OCI-LY7 (cell line): ENCODE measurements at places on chromosomes 4 and X.

- DNase-seq, result peak; percentile 38
Observed at GRCh38 chr4:102610007-102610406, 108.8 kb downstream of the NFKB1 start.

DNA sequence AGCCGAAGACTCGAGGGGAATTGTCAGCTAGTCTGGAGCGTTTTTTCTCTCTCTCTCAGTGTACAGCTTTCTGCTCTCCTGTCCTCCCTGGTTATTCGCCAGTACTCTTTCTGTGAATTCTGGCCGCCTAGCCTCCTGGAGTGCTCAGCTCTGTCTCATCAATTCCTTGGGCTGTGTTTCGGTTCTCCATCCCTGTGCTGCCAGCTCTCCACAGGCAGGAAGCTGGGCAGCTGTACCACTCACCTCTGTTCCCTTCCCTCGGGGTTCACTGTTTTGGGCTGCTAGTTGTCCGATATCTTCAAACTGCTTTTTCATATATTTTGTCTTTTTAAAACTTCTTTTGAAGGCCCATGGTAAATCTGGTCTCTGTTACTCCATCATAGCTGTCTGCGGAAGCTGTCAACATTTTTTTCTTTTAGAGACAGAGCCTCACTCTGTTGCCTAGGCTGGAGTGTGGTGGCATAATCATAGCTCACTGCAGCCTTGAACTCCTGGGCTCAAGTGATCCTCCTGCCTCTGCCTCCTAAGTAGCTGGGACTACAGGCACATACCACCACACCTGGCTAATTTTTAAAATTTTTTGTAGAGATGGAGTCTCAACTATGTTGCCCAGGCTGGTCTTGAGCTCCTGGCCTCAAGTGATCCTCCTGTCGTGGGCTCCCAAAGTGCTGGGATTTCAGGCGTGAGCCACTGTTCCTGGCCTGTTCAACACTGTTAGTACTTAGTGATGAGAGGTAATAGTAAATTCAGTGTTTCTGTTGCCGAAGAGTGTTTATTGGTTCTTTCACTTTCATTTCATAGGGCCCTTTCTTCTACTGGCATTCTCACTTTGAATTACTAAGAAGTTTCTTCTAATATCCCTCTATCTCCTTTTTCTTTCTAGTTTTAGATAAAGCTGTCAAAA is 18.6 kb downstream of the ZCCHC4 start:
- DNase-seq, result no peak

- DNase-seq, result no peak
Observed at GRCh38 chr4:101067383-101067782, 279.9 kb downstream of the PPP3CA start.

- no peak for DNase-seq
Observed at GRCh38 chr4:5982156-5982973, 35.9 kb downstream of the C4orf50 start.

GRCh38 chr4:6404611-6405396 is 67.6 kb downstream of the PPP2R2C start:
- DNase-seq, result no peak

GRCh38 chr4:124749421-124749820 is 36.9 kb upstream of the ANKRD50 start:
- no peak for DNase-seq

GRCh38 chr4:109495514-109495913 is 61.9 kb downstream of the SEC24B start:
- DNase-seq, result no peak

DNA sequence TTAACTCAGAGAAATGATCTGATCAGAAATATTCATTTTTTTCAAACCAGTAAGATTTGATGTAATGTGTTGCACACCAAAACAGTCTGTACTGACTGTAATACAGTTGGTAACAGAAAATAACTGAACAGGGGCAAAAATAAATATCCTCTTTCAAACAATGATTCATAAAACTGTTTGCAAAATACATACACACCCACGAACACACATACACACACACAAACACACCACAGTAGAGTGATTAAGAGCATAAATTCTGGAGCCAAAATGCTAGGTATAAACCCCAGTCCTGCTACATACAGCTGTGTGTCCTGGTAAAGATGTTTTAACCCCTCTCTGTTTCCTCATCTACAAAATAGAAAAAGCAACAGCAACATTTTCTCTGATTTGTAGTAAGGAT is 376.6 kb downstream of the PDGFC start:
- no peak for DNase-seq

- DNase-seq, result no peak
Observed at GRCh38 chr4:68372588-68372987, 22.7 kb upstream of the YTHDC1 start.

DNA sequence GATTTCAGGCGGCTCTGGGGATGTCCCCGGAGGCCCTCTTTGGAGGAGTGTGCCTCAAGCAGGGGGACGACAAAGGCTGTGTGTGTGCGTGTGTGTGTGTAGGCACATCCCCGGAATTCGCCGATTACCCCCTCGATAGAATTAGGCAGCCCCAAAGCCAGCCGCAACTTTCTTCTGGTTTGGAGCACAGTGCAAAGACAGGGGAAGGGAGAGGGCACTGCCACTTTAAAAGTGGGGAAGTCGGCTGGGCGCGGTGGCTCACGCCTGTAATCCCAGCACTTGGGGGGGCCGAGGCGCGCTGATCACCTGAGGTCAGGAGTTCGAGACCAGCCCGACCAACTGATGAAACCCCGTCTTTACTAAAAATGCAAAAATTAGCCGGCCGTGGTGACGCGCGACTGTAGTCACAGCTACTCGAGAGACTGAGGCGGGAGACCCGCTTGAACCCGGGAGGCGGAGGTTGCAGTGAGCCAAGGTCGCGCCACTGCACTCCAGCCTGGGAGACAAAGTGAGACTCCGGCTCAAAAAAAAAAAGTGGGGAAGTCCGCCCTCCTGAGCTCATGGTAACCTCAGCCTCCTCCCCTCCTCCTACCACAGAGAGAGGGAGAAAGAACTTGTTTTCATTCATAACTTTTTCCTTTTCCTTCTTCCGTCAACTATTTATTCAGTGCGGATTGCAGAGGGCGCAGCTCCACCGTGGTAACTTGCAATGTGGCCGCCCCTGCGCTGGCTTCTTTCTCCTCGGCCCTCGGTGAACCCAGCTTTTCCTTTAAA is 2.4 kb downstream of the SPRY1 start:
- peak; percentile 58 for DNase-seq

DNA sequence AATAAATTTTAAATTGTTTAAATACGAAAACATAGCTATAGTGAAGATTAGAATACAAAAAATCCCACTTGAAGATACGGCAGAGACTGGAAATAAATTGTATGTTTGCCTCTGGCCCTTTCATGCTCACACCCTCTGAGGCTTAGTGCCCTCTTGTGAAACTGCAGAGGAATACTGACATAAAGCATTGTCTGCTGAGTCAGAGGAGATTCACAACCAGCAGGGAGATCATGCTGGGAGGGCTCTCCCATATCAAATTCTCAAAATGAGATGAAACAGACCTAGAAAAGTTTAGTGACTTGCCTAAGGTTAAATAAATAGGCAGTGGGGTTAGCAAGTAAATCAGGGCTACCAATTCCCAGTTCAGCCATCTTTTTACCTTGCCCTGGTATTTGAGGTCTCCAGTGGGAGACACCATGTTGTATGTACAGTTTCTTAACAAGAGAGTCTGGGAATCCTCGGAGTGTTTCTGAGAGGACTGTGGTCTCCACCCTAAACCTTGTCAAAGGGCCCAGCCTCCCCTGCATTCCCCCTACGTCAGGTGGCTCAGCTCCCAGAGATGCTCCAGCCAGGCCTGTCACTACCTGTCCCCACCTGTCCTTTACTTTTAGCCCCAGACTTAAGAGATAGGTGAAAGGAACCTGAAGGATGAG is 581.4 kb upstream of the DIPK2B start:
- no peak for DNase-seq

- DNase-seq, result no peak
Observed at GRCh38 chrX:24485976-24486680, 21.0 kb downstream of the PDK3 start.

DNA sequence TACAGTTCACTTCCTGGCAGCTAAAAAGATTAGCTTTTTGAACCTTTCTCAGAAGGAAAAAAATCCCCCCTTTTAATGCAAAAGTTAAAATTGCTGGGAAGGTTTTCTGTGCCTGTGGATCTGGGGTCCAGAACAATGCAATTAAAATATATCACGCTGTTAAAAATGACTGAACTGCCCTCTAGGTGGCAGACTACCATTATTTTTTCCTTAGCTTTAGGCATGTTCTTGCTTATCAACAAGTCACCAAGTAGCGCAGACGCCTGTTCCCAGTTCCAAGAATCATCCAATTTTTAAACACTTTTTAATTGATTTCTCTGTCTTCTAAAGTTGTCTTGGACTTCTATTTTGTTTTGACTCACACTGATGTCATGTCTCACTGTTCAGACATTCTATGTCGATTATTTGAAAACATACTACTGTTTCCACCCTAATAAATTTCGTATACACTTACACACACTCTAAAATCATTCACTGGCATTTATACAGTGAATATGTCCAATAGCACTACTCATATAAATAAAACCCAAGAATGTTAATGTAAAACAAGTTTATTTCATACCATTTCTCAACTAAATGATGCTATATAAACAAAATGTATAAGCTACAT is 661.6 kb downstream of the RAPGEF2 start:
- peak; percentile 18 for DNase-seq

GRCh38 chrX:96906741-96907140 is 23.0 kb downstream of the RPA4 start:
- DNase-seq, result no peak

DNA sequence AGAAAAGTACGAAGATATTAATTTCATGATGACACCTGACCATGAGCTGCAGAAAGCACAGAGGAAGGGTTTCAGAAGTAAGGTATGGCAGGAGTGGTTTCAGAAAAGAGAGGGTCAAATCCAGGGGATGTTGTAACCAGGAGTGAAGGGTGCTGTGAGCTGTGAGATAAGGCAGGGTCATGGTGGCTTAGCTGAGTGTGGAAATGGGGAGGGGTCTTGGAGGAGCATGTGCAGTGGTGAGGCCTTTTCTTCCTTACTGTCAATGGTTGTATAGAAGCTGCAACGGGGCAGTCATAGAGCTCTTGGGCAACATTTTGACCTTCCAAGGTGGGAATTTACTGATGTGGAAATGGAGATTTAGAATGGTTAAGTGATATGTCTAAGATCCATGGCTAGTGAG is 2.5 kb downstream of the ANAPC4 start:
- DNase-seq, result no peak

DNA sequence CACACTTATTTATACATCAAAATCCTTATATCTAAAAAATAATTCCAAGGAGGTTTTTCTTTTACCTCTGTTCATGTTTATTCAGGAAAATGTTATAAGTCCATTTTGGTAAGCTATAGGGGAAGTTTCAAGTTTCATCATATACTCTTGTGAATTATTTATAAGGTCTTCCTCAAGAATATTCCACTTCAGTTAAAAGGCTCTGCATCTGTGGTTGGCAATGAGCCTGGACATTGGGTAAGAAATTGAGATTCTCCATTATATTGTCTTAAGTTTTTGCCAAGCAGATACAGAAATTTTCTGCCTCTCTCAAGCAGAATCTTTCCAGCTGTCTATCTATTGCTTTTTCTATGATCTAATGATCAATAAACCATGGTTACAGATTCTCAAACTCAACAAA is 641.9 kb downstream of the NLGN4X start:
- no peak for DNase-seq

- DNase-seq, result no peak
Observed at GRCh38 chr4:139501117-139501516, 47.2 kb downstream of the RAB33B start.

GRCh38 chrX:46788902-46789301 is 30.0 kb upstream of the SLC9A7 start:
- no peak for DNase-seq

- no peak for DNase-seq
Observed at GRCh38 chrX:129723511-129723910, 15.3 kb upstream of the XPNPEP2 start.

DNA sequence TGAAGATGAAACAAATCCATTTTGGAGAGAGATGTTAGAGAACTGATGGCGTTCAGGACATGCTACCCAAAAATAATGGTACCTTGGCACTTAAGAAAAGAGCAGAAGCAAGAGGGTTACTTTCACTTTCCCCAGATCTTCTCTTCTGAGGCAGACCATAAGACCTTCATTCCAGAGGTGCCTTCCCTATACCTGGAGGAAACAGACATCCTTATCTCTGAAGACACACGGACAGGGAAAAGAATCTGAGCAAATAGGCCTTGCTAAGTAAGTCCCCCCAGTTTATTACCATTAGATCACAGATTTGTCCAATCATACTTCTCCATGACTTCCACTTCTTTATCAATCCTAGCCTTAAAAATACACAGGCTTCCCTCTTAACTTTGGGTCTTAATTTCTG is 2.0 kb upstream of the FGF2 start:
- no peak for DNase-seq

DNA sequence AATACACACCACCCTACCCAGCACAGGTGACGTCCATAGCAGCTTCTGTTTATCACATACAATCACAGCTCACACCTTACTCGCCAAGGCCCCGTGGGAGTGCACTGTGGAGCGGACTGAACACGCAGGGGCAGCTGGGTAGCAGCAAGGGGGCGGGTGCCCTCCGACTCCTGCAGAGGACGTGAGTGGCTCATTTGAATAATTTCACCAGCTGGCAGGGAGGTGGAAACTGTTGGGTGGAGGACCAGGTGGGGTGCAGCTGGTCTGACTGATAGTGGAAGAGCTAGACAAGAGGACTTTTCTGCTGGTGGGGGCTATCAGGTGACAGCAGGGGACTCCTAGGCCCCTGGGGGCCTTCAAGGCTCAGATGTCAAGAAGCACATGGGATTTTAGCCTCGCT is 16.3 kb downstream of the MAN2B2 start:
- peak; percentile 87 for DNase-seq

DNA sequence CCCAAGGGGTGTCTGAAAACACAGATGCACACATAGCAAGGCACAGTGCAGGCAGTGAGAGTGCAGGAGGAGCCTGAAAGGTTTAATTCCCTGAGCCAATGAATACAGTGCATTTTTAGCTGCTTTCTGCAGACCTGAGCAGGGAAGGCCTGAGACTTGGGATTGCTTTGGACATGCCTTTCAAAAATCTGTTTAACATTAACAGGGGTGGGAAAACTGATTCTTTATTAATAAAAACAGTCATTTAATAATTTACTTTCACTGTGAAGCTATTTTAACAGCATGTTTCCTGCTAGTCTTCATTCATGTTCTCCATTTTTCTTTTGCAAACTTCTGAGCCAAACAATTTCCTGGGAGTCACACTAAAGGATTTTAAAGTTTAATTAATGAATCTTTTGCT is 488.1 kb downstream of the SMARCA1 start:
- no peak for DNase-seq

DNA sequence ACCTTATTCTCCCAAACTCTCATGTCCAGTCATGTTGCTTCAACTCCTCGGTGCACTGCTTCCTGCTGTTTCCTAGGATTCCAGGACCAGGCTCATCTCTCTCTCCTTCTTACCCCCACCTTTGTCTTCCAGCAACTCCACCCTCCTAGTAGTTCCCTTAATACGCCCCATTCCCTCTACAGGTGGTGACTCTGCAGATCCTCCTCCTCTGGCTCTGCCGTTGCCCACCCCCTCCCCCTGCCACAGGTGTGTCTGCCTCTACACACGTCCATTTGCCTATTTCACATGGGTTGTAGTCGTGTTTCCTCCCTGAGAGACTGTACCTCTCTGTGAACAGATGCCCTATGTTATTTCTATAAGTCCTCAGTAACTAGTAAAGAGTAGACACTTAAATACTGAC is 32.4 kb downstream of the CDS1 start:
- no peak for DNase-seq
